Large intestine (tissue), 12 donors: ENCODE measurements at places on chromosomes 12 and 14. TPM values are rescaled to one million over a fixed set of nuclear protein-coding genes. Genes with fewer than 3 reads are reported as not detected.

DNA sequence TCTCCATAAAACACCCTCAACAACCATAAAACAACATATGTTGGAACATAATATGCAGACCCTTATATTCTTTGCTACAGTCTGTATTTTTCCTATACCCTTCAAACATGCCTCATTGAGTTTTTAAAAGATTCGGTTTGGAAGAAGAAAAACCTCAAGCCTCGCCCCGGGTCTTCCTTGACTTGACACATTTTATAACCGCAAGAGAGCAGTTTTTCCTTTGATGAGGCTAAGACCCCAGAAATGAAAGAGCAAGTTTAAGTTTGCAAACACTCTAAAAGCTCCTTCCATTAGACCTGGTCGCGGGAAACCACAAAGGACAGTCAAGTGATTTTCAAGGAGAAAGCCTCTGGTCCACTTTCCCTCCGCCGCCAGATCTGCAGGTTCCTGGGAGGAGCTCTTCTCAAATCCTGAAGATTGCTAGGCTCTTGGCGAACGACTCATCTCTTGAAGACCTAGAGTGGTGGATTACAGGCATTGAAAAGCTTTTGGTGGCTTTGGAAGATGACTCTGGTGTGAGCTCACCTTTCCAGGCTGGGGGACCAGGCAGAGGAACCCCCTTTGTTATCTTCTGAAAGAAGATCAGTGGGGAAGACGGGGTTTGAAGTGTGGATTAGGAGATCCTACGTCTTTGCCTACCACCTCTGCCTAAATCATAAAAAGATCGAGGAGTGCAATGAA, at the start of gene ASCL4:
ASCL4 (plus strand) TSS at position 356 of the 681 bp plus-strand sequence. CDS start 515 bp downstream, outside the sequence.
- DNase-seq: no peak

- DNase-seq: no peak
Observed at GRCh38 chr14:25231004-25231403, 181.1 kb upstream of the STXBP6 start.

GRCh38 chr12:109131154-109132050, 15.0 kb downstream of the ACACB start:
- no peak for DNase-seq

- DNase-seq: no peak
Observed at GRCh38 chr14:53525608-53526007, 372.5 kb upstream of the DDHD1 start.

Gene IAPP
- 0.10 TPM for polyA plus RNA-seq

Gene PDZRN4
- 3.2 TPM for polyA plus RNA-seq

Gene ACOT6
- polyA plus RNA-seq: 0.04 TPM

- DNase-seq: peak; percentile 87
Observed at GRCh38 chr14:105473677-105474482, 741 bp upstream of the CRIP2 start.

DNA sequence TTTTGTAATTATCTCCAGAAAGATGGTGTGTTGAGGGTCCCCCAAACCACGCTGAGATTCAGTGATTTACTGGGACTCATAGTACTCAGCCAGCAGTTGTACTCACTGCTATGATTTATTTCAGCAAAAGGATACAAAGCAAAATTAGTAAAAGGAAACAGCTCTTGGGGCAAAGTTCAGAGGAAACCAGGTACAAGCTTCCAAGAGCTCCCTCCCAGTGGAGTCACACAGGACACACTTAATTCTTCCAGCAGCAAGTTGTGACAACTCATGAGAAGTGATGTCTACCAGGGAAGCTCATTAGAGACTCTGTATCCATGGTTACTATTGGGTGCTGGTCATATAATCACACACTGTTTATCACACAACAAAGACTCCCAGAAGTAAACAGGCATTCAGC, 38.7 kb downstream of the TTC8 start:
- DNase-seq: peak; percentile 8

GRCh38 chr12:123067654-123068053, 83.2 kb downstream of the PITPNM2 start:
- no peak for DNase-seq

DNA sequence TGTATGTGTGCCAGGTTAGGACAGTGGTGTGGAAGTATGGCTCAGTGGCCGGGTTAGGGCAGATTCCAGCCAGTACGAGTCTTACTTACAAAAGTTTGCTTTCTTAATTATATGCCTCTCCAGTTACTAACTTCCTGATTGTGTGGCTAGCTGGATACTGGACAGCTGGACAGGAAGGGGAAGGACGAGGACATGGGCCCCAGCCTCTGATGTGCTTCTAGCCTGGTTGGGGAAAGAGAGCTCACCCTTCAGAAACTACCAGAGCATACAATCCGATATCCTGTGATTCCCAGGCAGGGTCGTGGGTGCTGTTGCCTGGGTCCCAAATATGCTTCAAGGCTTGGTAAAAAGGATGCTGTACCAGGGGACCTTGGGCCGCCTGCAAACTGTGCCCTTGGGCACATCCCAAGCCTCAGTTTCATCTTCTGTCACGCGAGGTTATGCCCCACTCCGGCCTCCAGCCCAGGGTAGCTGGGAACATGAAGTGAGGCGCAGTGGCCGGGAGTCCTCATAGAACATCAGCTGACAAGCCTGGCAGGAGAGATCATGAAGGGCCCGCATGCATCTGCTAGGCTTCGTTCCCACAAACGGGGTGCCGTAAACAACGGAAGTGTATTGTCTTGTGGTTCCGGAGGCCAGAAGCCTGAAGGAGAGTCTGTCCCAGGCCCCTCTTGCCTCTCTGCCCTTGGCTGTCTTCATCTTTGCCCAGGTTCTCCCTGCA, 23.2 kb upstream of the RIN3 start:
- no peak for DNase-seq

Gene RIPK3
- 14.8 TPM for polyA plus RNA-seq

GRCh38 chr12:53676656-53677015, 753 bp upstream of the ATP5MC2 start:
- DNase-seq: peak; percentile 62

DNA sequence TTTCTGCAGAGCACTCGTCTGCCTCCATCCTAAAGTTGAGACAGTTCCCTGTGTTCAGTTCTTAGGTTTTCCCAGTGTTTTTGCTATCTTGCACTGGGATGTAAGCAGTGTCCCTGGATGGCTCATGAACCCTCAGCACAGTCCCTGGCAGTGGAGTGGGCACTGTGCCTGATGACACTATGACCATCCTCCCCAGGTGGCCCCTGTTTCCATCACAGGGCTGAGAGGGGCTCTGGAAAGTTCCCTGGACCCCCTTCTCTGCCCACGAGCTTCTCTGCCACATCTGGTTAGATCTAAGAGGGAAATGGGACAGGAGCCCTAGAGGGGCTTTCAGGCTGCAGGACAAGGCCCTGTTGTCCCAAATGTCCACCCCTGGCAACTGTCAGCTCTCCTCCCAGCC, 249.8 kb upstream of the SFSWAP start:
- DNase-seq: no peak

DNA sequence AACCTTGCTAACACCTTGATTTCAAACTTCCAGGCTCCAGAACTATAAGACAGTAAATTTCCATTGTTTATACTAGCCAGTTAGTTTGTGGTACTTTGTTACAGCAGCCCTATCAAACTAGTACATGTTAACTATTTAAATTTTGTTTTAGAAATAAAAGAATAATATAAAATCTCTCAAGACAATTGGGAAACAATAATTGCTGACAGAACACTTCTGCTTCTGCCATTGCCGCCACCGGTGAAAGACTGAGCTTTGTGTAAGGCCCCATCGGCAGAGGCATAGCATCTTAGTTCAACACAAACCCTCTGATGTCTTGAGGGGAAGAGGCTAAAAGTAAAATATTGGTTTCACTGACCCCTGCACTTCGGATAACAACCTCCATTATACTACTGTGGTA, 1607.1 kb upstream of the SEL1L start:
- no peak for DNase-seq

GRCh38 chr14:34554540-34555250, 15.2 kb upstream of the EAPP start:
- DNase-seq: no peak

GRCh38 chr12:127336416-127336815, 930.6 kb upstream of the TMEM132C start:
- no peak for DNase-seq

GRCh38 chr12:129401572-129401971, 502.3 kb downstream of the TMEM132D start:
- DNase-seq: no peak

Gene SERPINA10
- 0.90 TPM for polyA plus RNA-seq

DNA sequence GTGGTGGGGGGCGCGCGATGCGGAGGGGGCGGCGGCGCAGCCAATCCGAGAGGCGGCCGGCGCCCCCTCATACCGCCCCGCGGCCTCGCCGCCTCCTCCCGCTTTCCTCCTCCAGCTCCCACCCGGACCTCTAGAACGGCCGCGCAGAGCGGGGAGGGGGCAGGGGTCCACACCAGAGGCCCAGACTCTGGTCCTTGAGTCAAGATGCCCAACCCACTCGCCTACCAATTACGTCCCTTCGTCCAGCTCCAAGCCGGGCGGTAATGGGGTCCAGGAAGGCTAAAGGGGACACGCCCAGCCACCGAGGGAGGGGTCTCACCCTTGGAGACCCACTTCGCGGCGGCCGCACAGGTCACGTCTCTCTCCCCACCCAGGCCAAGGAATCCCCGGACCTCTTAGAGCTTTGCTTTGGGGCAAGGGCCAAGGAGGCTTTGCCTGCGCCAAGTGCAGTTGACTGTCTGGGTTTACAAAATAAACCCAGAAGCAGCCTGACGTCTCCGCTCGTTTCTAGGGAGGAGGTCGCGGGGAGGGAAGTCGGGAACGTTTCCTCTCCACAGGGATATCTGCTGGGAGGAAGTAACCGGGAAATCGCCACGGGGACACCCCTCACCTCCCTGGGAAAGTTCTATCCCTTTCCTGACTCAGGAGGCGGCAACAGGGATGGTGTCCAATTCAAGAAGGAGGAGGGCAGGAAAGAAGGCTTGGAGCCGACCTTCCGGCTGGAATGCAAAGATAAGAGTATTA, 394 bp upstream of the AMIGO2 start:
- DNase-seq: peak; percentile 80

- no peak for DNase-seq
Observed at GRCh38 chr14:30796707-30797106, 77.7 kb upstream of the COCH start.

Gene EML1
- 22.0 TPM for polyA plus RNA-seq

- no peak for DNase-seq
Observed at GRCh38 chr12:70240673-70241072, 2.6 kb upstream of the CNOT2 start.

Gene FOXN4
- polyA plus RNA-seq: 0.10 TPM

- no peak for DNase-seq
Observed at GRCh38 chr14:51527073-51527472, 124.6 kb upstream of the FRMD6 start.

GRCh38 chr12:131687346-131688125, 23.4 kb upstream of the SFSWAP start:
- no peak for DNase-seq

DNA sequence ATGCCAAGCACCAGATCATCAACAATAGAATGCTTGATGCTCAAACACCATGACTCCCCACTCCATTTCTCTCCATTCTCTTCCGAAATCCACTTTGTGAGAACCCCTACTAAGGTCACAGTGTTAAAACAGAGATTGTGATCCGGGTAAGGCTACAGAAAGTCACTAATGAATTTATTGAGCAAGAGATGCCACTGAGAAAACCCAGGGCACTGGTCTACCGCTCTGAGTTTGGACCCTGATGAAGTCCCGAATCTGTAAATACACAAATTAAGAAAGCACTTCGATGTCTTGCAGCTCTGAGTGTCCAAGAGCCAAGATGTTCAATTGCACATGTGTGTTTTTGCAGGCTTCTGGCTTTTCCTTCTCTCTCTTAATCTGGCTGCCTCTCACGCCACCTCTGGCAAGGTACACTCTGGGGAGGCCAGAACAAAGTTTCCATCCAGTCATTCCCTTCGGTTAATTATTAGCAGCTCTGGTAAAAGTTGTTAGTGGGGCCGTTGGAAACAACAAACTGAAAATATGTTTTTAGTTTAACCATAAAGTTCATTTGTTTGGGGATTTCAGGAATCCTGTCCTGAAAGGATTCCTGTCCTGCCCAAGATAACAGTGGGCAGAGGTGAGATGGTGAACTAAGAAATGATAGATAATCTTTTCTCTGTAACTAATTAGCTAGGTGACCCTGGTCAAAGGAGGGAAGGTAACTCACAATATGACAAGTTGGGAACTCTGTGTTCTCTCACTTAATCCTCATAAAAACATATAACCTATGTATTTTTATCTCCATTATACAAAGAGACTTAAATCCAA, 75.4 kb downstream of the BTG1 start:
- DNase-seq: peak; percentile 83

Gene SLC22A17
- 46.9 TPM for polyA plus RNA-seq

Gene IFNG-AS1
- polyA plus RNA-seq: 0.13 TPM

DNA sequence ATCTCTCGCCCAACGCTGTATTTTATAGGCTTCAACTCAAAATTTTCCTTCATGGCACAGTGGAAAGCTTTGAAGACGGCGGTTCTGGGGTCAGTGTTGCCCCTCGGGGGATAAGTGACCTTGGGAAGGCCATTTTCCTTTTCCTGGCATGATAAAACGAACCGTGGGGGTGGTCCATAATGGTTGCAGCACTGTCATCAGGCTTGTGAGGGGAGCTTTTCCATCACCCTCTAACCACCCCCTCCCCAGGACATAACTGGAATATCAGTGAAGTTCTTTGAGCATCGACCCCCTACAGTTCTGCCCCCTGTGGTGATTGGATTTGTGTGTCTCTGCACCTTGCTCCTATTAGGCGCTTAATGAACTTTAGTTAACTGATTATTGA, 16.0 kb downstream of the FOS start:
- DNase-seq: peak; percentile 75

- DNase-seq: no peak
Observed at GRCh38 chr12:63079791-63080502, 71.1 kb downstream of the AVPR1A start.

Gene TMEM119
- polyA plus RNA-seq: 14.6 TPM

GRCh38 chr12:90808568-90808967, 146.4 kb downstream of the CCER1 start:
- DNase-seq: no peak

GRCh38 chr12:42706321-42706720, 116.8 kb upstream of the PRICKLE1 start:
- DNase-seq: no peak

DNA sequence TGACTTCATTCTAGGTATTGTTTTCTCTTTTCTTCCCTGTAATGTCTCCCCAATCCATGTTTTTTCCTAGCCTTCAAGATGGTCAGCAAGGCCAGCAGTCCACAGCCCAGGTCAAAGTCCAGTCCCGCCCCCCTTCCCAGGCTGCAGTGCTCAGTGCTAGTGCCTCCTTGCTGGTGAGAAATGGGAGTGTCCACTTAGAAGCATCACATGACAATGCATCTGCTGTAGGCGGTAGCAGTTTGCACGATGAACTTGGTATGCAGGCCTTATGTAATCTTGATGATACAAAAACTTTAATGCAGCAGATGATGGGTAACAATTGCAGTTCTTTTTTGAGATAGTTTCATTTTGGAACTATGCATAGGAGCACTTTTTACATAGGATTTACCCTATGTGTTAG, 88.4 kb downstream of the PCNX1 start:
- peak; percentile 42 for DNase-seq

Gene PARPBP
- 9.3 TPM for polyA plus RNA-seq

Gene LRRC43
- 2.0 TPM for polyA plus RNA-seq

Gene MGP
- polyA plus RNA-seq: 152 TPM

Gene SLC5A8
- 0.22 TPM for polyA plus RNA-seq

- no peak for DNase-seq
Observed at GRCh38 chr14:85566603-85567002, 36.7 kb downstream of the FLRT2 start.

GRCh38 chr12:57455374-57456144, 452 bp downstream of the INHBE start:
- peak; percentile 35 for DNase-seq

- DNase-seq: peak; percentile 23
Observed at GRCh38 chr14:91980157-91980556, 32.7 kb upstream of the FBLN5 start.

Gene MYF5
- 0.07 TPM for polyA plus RNA-seq

- no peak for DNase-seq
Observed at GRCh38 chr14:20934148-20934762, 21.0 kb upstream of the RNASE2 start.
